ENCODE measurements at places on chromosomes 5 and 9. TPM values are rescaled to one million over a fixed set of nuclear protein-coding genes. Genes with fewer than 3 reads are reported as not detected.

GRCh38 chr9:86756576-86757381 is 190.5 kb downstream of the GAS1 start:
- H3K27ac ChIP-seq: no peak overlapping the region
- no peak overlapping the region for H3K4me3 ChIP-seq
- no peaks in the 10 kb centered on the region for H3K36me3 ChIP-seq

GRCh38 chr5:139692679-139693308 is 44.6 kb downstream of the CXXC5 start:
- H3K36me3 ChIP-seq: 0 out of 2 replicates have a peak, but pooled peaks cover 3% of the 10 kb centered on the region
- no peak for DNase-seq
- H3K4me1 ChIP-seq: peaks cover 48% of the 10 kb centered on the region
- no peaks in the 10 kb centered on the region for H3K27me3 ChIP-seq

GRCh38 chr5:166540156-166540555 is 1751.3 kb upstream of the WWC1 start:
- DNase-seq: no peak
- no peaks in the 10 kb centered on the region for H3K27me3 ChIP-seq
- H3K27ac ChIP-seq: no peak overlapping the region
- H3K4me3 ChIP-seq: no peak overlapping the region

DNA sequence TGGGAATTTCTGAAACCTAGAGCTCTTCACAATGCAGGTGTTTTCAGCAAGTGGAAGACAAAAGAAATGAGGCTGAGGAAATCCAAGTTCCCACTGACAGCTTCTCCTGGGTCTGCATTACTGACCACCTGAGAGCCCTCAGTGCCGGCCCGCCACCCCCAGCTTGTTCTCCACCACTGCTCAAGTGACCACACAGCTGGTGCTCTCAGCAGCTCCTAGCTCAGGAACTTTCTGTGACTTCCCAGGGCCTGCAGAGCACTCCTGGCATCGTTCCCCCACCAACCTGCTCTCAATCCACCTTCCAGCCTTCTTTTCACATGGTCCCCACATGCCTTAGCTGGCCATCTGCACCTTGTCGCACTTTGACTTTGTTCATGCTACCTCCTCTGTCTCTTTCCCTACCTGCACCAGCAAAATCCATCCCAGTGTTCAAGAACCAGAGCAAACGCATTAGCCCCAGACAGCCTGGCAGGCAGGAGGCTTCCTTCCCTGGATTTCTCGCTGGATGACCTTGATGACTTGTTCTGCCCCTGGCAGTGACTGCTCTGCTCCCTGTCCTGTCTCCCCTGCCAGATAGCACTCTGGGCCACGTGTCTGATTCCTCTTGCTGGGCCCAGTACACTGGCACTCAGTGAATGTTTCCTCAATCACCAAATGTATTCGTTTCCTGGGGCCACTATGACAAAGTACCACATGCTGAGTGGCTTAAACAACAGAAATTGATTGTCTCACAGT is 35.1 kb upstream of the NANS start:
- no peak overlapping the region for H3K27ac ChIP-seq
- H3K27me3 ChIP-seq: no peaks in the 10 kb centered on the region
- no peak overlapping the region for H3K4me3 ChIP-seq

DNA sequence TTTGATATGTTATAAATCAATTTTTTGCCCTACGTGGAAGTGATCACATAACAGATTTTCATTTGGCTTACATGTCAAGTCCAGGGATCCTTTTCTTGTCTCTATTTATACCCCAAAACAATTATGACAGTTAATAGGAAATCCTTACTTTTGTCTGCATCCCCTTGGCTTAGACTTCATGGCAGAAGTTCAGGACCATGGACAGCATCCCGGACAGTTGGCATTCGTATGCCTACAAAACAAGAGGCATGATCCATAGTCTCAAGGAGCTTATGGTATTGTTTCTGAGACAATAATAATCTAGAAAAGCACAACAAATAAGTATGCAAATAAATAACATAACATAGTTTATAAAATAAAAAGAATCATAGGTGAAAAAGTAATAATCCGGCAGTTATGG is 214.3 kb upstream of the GRIA1 start:
- no peaks in the 10 kb centered on the region for H3K4me1 ChIP-seq
- DNase-seq: peak; percentile 7
- H3K27ac ChIP-seq: no peak overlapping the region
- H3K27me3 ChIP-seq: no peaks in the 10 kb centered on the region

DNA sequence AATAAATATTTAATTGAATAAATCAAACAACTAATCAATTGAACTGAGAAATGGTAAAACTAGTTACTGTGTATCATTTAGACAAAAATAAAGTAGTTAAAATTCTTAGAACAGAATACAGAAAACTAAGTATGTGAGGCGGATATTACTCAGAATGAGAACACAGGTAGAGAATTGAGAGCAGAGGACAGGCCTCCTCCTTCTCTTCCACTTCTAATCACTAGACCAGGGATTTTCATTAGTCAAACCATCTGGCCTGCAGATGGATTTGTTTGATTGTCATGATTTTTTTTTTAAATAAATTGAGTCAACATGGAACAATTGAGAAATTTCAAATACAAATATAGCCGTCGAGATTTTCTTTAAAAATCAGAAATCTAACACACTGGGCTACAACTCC is 198.6 kb upstream of the HMHB1 start:
- DNase-seq: no peak
- H3K4me3 ChIP-seq: no peak overlapping the region
- no peak overlapping the region for H3K27ac ChIP-seq
- no peaks in the 10 kb centered on the region for H3K4me1 ChIP-seq

- DNase-seq: no peak
- H3K27me3 ChIP-seq: no peaks in the 10 kb centered on the region
- no peaks in the 10 kb centered on the region for H3K36me3 ChIP-seq
- H3K27ac ChIP-seq: no peak overlapping the region
Observed at GRCh38 chr5:174044466-174045254, 846 bp upstream of the NSG2 start.

DNA sequence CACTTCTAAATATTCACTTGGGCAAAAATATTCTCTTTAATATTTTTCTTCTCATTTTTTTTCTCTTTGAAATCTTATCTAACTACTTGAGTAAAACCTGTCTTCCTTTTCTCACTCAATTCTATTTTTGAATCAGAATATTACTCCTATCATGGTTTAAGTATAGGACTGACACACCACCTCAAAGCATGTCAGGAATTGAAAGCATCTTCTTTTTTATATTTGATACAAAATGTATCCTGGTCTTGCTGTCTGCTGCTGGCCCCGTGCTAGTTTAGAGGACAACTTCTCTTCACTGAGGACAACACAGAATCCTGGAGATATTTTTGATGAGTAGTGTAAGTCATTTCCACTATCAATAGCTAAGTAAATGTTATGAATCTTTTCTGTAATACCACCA is 383.6 kb downstream of the GADD45G start:
- H3K27me3 ChIP-seq: no peaks in the 10 kb centered on the region
- H3K4me3 ChIP-seq: no peak overlapping the region
- no peaks in the 10 kb centered on the region for H3K36me3 ChIP-seq
- no peak overlapping the region for H3K27ac ChIP-seq
- DNase-seq: no peak

DNA sequence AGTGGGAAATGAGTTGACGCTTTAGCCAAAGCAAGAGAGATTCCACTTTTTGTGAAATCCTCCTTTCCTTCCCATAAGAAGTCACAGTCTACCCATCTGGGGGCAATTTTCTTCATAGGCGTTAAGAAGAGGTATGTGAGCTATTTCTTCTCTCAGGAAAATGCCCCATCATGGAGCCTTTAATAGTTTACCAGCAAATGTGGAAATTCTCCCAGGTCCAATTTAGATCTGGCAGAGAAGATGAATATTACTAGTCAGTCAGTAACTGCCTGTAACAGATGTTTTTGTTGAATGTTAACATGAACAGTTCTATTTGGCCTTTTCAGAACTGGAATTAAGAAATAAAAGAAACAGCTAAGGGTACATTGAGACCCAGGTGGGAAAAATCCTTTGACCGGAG is 156.4 kb upstream of the RFX3 start:
- no peaks in the 10 kb centered on the region for H3K36me3 ChIP-seq
- no peak overlapping the region for H3K27ac ChIP-seq
- H3K27me3 ChIP-seq: no peaks in the 10 kb centered on the region
- no peaks in the 10 kb centered on the region for H3K4me1 ChIP-seq
- no peak overlapping the region for H3K4me3 ChIP-seq
- DNase-seq: no peak

- H3K4me3 ChIP-seq: no peak overlapping the region
- H3K36me3 ChIP-seq: no peaks in the 10 kb centered on the region
- H3K27me3 ChIP-seq: no peaks in the 10 kb centered on the region
- no peak overlapping the region for H3K27ac ChIP-seq
- H3K4me1 ChIP-seq: no peaks in the 10 kb centered on the region
- DNase-seq: no peak
Observed at GRCh38 chr5:76982450-76982849, 29.6 kb downstream of the CRHBP start.

DNA sequence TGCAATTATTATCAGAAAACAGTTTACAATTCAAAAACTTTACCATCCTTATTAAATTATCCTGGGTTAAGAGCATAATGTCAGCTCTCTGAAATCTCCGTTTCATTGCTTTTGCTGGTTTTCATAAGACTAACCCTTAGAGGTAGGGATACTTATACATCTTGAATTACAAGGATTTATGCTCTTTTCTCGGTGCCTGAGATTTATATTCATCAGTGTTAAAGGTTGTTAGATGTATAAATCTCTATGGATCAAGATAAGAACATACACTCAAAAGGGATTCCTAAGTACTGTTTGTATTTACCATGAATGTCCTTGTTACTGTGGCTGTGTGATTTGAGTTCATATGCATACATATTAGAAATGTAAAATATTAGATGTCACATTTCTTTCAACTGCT is 684.7 kb downstream of the EFNA5 start:
- no peak overlapping the region for H3K27ac ChIP-seq
- H3K36me3 ChIP-seq: no peaks in the 10 kb centered on the region
- no peak overlapping the region for H3K4me3 ChIP-seq
- H3K27me3 ChIP-seq: no peaks in the 10 kb centered on the region
- no peaks in the 10 kb centered on the region for H3K4me1 ChIP-seq

- H3K27ac ChIP-seq: no peak overlapping the region
- no peaks in the 10 kb centered on the region for H3K4me1 ChIP-seq
- H3K4me3 ChIP-seq: no peak overlapping the region
- no peaks in the 10 kb centered on the region for H3K27me3 ChIP-seq
- DNase-seq: no peak
Observed at GRCh38 chr5:64158827-64159226, 6.8 kb upstream of the RNF180 start.

DNA sequence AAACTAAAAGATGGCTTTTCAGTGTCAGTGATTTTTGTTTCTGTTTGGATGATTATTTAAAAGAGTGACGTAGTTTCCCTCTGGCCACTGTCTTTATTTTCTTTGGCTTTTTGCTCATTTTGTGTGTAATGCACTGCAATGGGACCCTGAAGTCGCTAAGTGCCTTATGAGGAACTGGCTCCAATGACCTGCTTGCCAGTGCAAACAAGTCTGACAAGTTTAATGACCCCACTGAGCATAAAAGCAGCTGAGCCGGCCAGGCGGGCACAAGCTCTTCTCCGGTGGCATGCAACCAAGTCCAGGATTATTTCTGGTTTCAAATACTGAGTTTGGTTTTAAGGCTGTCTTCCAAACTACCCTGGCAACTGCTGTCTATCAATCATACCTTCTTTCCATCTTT is 15.6 kb upstream of the GNA14 start:
- no peak overlapping the region for H3K4me3 ChIP-seq
- no peak overlapping the region for H3K27ac ChIP-seq
- H3K4me1 ChIP-seq: peaks cover 6% of the 10 kb centered on the region
- no peak for DNase-seq

DNA sequence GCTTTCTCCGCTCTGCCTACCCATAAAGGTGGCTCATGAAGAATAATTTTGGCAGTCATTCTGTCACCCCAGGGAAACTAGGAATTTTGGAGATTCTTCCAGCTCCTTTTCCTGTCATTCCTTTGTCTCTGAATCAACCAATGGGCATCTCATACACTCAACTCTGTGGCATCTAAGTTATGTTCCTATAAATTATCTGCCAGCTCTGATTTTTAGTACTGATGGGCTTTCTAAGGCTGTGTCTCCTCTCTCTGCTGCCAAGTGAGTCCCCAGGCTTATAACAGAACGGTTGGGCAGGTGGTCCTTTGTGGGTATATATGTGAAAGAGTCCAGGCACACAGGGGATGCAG is 226.8 kb downstream of the NMUR2 start:
- peak overlapping the region; percentile 73 for H3K27ac ChIP-seq
- no peak overlapping the region for H3K4me3 ChIP-seq
- H3K27me3 ChIP-seq: no peaks in the 10 kb centered on the region

DNA sequence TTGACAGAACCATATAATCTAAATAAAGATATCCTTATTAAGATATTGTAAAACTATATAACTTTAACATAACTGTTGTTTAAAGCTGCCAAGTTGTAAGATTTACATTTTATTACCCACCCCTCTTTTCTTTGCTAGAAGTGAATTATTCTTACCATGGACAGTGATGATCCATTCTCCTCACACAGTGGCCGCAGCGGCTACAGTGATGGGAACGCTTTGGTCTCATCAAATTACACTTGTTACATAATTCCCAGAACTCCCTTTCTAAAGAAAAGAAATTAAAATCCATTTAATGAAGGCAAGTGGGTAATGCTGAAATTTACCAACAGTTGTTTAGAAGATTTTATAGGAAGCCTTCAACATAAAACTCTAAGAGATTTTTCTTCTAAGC is 31.2 kb downstream of the ZDHHC21 start:
- DNase-seq: no peak
- no peak overlapping the region for H3K4me3 ChIP-seq
- H3K36me3 ChIP-seq: no peaks in the 10 kb centered on the region
- H3K27ac ChIP-seq: no peak overlapping the region
- no peaks in the 10 kb centered on the region for H3K27me3 ChIP-seq
- H3K4me1 ChIP-seq: no peaks in the 10 kb centered on the region

DNA sequence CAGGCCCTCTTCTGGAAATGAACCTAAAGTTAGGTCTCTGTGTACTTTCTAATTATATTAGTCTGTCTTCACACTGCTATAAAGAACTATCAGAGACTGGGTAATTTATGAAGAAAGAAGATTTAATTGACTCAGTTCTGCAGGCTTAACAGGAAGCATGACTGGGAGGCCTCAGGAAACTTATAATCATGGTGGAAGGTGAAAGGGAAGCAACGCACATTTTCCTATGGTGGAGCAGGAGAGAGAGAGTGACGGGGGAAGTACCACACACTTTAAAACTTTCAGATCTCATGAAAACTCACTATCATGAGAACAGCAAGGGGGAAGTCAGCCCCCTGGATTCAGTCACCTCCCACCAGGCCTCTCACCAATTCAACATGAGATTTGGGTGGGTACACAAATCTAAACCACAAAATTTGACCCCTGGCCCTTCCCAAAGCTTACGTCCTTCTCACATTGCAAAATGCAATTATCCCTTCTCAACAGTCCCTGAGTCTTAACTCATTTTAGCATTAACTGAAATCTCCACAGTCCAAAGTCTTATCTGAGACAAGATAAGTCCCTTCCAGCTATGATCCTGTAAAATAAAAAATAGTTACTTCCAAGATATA is 40.7 kb downstream of the TRIP13 start:
- no peak overlapping the region for H3K27ac ChIP-seq
- no peaks in the 10 kb centered on the region for H3K4me1 ChIP-seq
- no peak overlapping the region for H3K4me3 ChIP-seq
- H3K27me3 ChIP-seq: peaks cover 8% of the 10 kb centered on the region
- no peaks in the 10 kb centered on the region for H3K36me3 ChIP-seq
- peak; percentile 22 for DNase-seq

TYRP1 gene
- total RNA-seq: 2.5 TPM

C5orf46 gene
- total RNA-seq: 4.3 TPM

CTSV gene
- 0.05 TPM for total RNA-seq

SH3GL2 gene
- total RNA-seq: not detected

NXNL2 gene
- total RNA-seq: 1.1 TPM

HBEGF gene
- 44.2 TPM for total RNA-seq

LIX1 gene
- total RNA-seq: not detected

PCDHGA2 gene
- 2.1 TPM for total RNA-seq

MORN5 gene
- total RNA-seq: not detected

Data from SJSA1 (cell line).